ENCODE measurements at places on chromosomes 13 and 19. TPM values are rescaled to one million over a fixed set of nuclear protein-coding genes. Genes with fewer than 3 reads are reported as not detected.

GRCh38 chr19:46205183-46205984, 24.2 kb upstream of the IGFL1 start:
- H3K27me3 ChIP-seq, result peaks cover 9% of the 10 kb centered on the region
- H3K36me3 ChIP-seq, result no peaks in the 10 kb centered on the region

- H3K27ac ChIP-seq, result no peak overlapping the region
- H3K36me3 ChIP-seq, result no peaks in the 10 kb centered on the region
- no peak overlapping the region for H3K4me3 ChIP-seq
- peak; percentile 80 for DNase-seq
- H3K27me3 ChIP-seq, result peaks cover 95% of the 10 kb centered on the region
- no peaks in the 10 kb centered on the region for H3K4me1 ChIP-seq
Measured at GRCh38 chr19:49431330-49431749, 6.2 kb downstream of the GFY start.

TEX29 gene
- 0.18 TPM for polyA plus RNA-seq

GRCh38 chr19:12287958-12288500, 6.7 kb downstream of the ZNF44 start:
- H3K27ac ChIP-seq, result no peak overlapping the region
- no peaks in the 10 kb centered on the region for H3K36me3 ChIP-seq
- 0 out of 2 replicates have a peak, but pooled peaks cover under 1% of the 10 kb centered on the region for H3K4me1 ChIP-seq
- no peak overlapping the region for H3K4me3 ChIP-seq
- DNase-seq, result no peak

- no peaks in the 10 kb centered on the region for H3K4me1 ChIP-seq
- no peak overlapping the region for H3K4me3 ChIP-seq
- DNase-seq, result no peak
- no peaks in the 10 kb centered on the region for H3K27me3 ChIP-seq
- H3K27ac ChIP-seq, result no peak overlapping the region
Measured at GRCh38 chr19:28495046-28495445, 717.9 kb downstream of the UQCRFS1 start.

AKAP8 gene
- 17.2 TPM for polyA plus RNA-seq

Data from SK-N-SH (cell line).